ENCODE measurements at places on chromosomes 6 and 20.

DNA sequence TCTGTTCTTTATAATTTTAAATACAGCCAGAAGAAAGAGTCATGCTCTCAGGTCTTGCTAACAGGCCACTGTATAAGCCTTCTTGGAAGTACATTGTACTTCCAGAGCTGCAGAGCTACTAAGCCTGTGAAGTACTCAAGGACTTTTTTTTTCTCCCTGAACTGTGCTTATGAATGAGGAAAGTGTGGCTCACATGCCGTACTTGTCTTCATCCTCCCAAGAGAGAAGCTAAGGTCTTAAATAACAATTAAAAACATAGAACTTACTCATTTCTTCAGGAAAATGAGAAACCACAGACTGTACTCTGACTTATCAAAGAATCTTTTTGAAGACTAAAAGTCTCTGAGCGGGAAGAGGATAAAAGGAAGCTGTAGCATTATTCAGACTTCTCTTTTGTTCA lies 218.3 kb downstream of the HTR1B start:
- DNase-seq, result no peak

- no peak for DNase-seq
These were observed 16.7 kb upstream of the VNN1 start for GRCh38 chr6:132730560-132730959.

GRCh38 chr6:170172392-170172791 lies 118.5 kb downstream of the DLL1 start:
- DNase-seq, result no peak

- no peak for DNase-seq
These were observed 303 bp downstream of the ILRUN start for GRCh38 chr6:34696189-34696738.

DNA sequence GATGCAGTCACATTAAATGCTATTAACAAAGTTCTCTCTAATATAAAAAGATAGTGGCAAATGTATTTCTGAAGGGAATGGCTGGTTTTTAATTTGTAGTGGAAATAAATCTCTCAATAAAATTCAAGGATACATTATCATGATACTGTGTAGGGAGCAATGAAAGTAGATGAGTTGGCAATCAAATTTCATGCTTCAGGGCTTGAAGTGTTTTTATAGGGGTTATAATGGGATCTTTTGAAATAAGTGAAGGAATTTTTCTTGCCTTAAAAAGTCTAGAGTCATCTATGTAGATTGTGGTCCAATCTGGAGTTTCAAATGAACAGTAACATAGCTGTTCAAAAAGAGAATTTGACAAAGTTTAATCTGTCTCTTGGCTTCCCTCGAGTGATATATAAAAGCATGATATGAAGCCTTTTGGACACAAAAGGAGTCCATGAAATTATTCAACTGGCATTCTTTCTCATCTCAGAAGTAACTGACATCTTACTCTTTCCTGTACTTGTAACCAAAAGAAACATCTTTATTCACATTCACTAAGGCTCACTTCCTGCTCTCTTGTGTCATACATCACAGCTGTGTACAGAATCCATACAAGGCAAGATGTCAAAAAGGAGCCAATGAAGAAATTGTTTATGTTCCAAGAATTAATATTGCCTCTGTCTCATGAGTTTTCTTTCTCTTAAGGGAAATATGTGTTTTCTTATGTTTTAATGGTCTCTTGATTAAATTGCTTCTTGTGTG lies 591.0 kb upstream of the GJE1 start:
- DNase-seq, result no peak
